Stimulated activated CD4-positive, alpha-beta T cell treated with anti-CD3 and anti-CD28 coated beads, Interleukin-1b, Interleukin-23, amount 100 ng/mL, for 1 hour (primary cell): ENCODE measurements at places on chromosomes 7 and 10.
A peak's percentile ranks its signal among the peaks of the same experiment; 100 is the strongest.

- no peak for DNase-seq
Measured at GRCh38 chr10:66695046-66695445, 230.8 kb upstream of the LRRTM3 start.

- no peak for DNase-seq
Measured at GRCh38 chr10:119654540-119654939, 3.4 kb downstream of the BAG3 start.

DNA sequence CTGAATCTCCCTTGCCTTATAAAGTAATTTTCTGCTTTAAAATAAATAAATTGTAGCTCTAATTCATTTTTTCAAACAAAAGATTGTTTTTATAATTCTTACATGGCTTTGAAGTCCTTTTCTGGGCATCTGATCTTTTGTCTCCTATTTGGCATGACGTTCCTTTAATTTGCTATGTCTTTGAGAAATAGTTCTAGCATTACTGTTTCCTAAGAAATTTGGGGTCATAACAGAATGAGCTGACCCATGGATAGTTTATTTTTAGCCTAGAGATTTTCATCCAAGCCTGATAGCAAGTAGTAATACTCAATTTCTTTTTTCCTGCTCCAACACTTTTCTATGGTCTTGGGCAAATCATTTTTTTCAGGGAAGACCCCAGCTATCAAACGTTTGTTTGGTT, 31.4 kb downstream of the CCDC71L start:
- no peak for DNase-seq

- DNase-seq: no peak
Measured at GRCh38 chr7:17502213-17503060, 204.0 kb downstream of the AHR start.

DNA sequence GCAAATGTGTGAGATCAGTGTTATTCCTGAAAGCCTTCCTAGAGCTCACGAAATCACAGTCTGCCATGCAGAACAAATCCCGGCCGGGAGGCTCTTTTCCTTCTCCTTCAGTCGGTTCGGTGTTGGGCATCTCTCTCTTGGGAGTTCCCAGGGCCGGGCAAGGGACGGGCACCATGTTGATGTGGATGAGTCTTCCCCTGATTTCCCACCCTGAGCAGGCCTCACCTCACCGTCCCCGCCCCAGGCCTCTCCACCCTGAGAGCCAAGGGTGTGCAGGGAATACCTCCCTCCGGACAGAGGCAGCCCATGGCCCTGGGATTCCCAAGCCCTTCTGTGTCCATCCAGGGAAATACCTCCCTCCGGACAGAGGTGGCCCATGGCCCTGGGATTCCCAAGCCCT, 28.0 kb upstream of the DIP2C start:
- no peak for DNase-seq

- DNase-seq: no peak
Measured at GRCh38 chr7:51356849-51357516, 40.4 kb upstream of the COBL start.

DNA sequence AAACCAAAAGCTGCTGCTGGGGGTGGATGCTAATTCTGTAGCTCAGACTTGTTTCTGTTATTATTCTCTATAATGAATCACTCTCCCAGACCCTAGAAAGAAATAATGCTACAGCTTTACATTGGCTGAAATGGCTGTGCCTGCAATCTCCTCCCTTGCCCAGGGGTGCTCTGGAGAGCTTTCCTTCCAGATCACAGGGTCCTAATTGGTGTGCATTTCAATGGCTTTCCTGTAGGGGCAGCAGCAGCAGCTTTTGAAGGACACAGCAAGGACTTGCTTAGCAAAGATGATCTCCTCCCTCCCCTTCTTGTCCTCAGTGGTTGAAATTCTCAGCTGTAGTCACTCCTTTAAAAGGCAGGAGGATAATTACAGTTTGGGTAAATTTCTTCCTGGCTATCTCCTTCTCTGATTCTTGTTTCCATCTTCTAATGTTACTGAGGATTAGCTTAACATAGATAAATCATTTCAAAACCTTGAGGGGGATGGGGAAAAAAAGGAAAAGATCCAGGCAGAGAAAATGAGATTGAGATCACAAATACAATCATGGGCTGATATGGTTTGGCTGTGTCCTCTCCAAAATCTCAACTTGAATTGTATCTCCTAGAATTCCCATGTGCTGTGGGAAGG, 120.2 kb upstream of the CTTNBP2 start:
- no peak for DNase-seq

DNA sequence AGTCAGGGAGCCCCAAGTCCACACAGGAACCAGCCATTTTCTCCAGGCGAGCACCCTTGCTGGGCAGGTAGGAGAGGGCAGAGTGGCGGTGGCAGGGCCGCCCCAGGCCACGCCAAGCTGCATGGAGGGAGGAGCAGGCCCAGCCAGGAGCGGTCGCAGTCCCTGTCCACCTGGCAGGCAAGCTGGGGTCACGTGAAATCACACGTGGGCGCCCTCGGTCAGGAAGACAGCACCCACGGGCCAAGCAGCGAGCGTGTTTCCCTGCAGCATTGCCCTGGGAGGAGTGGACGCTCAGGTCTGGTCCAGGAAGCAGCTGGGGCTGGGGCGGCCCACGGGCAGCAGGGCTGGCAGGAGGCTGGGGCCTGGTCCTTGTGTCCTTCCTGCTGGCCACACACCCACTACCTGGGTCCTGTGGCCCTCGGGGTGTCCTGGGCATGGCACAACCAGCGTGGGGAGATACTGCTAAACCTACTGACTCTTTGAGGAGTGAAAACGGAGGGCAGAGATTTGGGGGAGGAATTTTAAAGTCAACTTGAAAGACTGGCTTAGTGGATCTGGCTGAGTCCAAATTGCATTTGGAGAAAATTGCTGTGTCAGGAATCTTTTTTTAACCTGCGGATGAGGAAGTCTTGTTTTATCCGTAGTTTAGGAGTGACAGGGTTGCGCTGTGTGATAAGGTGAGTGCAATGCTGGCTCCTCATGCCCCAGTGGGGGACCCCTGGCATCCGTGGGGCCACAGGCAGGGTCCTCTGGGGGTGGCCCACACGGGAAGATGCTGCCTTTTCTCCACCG, 12.2 kb upstream of the ADGRA1 start:
- no peak for DNase-seq

DNA sequence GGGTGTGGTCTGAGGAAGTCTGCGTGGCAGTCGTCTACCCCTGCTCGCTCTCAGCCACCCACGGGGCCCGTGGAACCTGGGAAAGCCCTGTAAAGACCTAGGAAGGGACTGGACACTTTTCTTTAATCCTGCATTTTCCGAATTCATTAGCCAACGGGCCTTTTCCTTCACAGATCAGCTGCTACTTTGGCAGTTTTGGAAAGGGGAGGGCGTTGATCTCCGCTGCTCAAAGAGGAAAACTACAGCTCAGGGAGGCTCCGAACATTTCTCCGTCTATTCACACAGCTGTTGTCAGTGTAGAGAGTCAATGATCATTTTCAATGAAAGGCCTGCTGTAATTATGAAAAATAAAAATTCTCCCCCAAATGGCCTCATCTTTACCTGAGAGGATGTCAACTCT, 450.1 kb upstream of the MKI67 start:
- no peak for DNase-seq

DNA sequence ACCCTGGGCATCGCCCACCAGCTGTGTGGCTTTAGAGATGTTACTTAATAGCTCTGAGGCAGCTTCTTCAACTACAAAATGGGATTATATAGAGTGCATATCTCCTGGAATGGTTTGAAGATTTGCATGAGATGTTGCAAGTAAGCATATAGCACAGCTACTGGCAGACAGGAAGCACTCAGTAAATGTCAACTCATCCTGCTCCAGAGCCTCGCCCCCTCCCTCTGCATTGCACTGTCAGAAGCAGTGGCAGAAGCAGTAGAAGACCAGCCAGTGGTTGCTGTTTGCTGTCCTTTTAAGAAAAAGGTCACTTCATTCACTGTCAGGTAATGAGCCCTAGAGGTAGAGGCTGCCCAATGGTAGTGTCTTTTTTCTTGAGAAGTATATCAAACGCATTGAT, 180.0 kb upstream of the GHITM start:
- no peak for DNase-seq

DNA sequence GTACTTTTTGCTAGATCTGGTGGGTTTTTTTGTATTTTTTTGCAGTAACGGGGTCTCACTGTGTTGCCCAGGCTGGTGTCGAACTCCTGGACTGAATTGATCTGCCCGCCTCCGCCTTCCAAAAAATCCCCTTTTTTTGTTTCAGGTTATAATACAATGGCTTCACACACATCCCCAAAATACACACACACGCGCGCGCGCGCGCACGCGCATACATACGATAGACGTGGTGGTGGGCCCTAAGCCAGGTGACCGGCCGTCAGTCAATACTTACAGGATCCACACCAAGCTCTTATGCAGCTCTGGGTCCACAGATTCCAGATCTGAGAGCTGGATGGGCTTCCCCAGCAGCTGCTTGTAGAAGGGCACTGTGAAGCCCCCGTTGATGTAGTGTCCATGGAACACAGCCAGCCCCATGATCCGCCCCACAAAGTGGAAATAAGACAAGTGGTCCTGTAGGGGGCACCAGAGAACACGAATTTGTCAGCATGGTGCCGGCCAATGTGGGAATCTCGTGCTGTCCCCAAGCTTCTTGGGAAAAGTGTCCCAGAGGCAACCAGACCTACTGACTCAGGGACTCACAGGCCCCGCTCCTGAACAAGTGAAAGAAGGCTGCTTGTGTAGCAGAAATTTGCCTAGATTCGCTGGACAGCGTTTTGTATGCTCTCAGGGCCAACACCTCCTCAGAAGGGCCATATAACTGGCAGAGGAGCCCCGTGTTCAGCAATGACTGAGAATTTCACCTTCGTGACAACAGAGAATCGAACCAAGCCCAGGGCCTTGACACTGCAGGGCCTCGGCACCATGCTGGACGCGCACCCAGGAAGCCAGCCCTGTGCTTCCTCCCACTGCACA, 103.6 kb downstream of the SMURF1 start:
- DNase-seq: peak; percentile 24

DNA sequence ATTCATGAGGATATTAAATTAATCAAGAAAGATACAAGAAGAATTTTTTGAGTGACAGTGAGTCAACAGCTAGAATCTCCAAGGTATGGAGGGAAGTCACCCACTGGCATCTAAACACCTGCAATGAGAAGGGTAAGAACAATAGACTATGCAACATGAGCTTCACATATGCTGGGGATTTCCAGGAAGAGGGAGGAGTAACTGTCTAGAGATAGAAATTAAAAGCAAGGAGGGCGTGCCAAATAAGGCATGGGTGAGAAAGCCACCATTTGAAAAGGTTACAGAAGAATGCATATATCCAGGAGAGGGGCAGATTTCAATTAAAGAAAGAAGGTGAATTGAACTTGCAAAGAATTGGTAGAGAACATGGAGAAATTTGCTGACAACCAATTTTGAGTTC, 365.7 kb downstream of the GPR37 start:
- DNase-seq: no peak

DNA sequence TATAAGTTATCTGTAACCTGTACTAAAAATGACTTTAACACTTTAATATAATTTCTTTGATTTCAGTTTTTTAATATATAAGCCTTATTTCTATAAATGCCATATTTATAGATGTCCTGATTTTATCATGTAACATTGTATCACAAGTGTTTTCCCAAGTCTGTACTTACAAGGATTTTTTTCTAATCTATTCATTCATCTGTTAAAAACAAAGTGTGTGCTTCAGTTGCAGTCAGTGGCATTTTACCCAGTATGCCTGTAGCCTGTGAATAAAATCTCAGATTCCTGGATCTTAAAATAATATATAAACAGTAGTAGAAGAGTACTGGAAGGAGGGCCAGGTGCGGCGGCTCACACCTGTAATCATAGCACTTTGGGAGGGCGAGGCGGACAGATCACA, 17.4 kb downstream of the PRKRIP1 start:
- DNase-seq: no peak

DNA sequence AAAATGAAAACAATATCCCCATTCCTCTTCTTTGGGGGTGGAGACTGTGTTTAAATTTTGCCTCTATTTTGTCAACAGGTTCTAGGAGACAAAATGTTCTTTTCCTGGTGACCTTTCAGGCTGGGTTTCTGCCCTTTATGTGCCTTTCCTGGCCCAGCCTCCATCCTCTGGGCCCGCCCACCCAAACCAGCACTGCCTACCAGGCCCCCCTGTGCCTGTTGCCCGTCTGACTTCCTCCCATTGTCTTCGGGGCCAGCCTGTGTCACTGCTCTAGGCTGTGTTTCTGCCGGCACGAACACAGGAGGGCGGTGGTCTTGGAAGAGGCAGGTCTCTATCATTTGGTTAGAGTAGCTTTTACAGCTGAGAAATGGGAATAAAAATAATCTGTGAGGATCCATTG, 13.9 kb downstream of the TSPAN14 start:
- DNase-seq: no peak

DNA sequence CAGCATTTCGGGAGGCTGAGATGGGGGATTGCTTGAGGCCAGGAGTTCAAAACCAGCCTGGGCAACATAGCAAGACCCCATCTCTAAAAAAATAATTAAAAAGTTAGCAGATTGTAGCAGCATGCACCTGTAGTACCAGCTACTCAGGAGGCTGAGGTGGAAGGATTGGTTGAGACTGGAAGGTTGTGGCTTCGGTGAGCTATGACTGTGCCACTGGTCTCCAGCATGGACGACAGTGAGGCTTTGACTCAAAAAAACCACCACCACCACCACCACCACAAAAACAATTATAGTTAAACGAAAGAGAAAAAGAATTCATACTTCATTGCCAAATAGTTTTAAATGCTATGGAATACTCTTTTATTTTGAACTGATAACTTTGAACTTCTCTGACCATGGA, 63.4 kb downstream of the VTI1A start:
- no peak for DNase-seq

GRCh38 chr7:15309872-15310271, 251.9 kb downstream of the AGMO start:
- no peak for DNase-seq

DNA sequence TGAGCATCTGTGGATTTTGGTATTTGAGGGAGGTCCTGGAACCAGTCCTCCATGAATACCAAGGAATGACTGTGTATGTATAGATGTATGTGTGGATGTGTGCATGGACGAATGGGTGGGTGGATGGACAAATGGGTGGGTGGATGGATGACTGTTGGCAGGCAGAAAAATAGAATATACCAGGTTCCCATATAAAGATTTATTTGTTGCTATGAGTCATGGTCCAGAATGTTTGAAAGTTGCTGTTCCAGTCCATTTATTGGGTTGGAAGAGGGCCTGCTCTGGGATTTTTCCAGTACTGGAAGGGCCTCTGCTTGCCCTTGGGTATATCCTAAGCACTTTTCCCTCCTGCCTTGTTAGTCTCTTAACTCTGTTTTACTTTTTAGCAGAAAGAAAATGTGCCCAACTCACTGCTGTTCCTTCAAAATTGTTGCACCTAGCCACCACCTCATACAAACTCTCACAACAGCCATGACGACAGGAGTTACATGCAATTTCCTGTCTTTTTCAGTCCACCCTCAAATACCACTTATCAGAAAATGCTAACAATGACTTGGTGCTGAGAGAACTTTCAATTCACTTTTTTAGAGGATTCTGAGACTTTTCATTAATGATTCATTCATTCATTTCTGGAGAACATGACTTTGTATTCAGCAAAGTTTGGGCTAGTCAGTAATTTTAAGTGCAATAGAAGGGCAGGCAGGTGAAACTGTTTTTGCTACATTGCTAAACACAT, 108.1 kb downstream of the EEPD1 start:
- no peak for DNase-seq

GRCh38 chr10:96255549-96256333, 15.6 kb downstream of the BLNK start:
- no peak for DNase-seq

- DNase-seq: no peak
Measured at GRCh38 chr10:72638586-72639440, 12.9 kb upstream of the MICU1 start.

- DNase-seq: no peak
Measured at GRCh38 chr10:73229567-73229966, 17.5 kb downstream of the DNAJC9 start.
